ENCODE measurements at places on chromosomes 12 and 14.

- no peak for DNase-seq
These were observed 39.9 kb downstream of the ATL1 start for GRCh38 chr14:50599700-50600444.

GRCh38 chr12:68434391-68435298, 102.5 kb upstream of the MDM1 start:
- no peak for DNase-seq

GRCh38 chr12:116442946-116443345, 116.2 kb upstream of the MAP1LC3B2 start:
- DNase-seq = no peak

- no peak for DNase-seq
These were observed 8.5 kb downstream of the KLHL33 start for GRCh38 chr14:20427231-20428009.

DNA sequence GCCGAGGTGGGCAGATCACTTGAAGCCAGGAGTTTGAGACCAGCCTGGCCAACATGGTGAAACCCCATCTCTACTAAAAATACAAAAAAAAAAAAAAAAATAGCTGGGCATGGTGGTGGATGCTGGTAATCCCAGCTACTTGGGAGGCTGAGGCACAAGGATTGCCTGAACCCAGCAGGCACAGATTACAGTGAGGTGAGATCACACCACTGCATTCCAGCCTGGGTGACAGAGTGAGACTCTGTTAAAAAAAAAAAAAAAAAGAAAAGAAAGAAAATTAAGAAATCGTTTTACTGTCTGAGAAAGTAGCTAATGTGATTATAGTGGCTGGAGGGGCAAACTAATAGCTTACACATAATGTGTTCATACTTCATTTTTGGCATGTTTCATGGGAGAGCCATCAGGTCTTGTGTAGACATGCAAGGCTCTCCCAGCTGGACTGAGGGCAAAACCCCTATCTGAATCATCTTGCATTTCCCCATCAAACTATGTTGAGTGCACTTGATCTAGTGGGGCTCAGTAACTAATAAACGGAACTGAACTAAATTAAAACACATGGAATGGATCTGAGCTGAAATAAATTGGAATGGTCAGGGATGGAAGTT, 16.2 kb downstream of the KIF21A start:
- no peak for DNase-seq

DNA sequence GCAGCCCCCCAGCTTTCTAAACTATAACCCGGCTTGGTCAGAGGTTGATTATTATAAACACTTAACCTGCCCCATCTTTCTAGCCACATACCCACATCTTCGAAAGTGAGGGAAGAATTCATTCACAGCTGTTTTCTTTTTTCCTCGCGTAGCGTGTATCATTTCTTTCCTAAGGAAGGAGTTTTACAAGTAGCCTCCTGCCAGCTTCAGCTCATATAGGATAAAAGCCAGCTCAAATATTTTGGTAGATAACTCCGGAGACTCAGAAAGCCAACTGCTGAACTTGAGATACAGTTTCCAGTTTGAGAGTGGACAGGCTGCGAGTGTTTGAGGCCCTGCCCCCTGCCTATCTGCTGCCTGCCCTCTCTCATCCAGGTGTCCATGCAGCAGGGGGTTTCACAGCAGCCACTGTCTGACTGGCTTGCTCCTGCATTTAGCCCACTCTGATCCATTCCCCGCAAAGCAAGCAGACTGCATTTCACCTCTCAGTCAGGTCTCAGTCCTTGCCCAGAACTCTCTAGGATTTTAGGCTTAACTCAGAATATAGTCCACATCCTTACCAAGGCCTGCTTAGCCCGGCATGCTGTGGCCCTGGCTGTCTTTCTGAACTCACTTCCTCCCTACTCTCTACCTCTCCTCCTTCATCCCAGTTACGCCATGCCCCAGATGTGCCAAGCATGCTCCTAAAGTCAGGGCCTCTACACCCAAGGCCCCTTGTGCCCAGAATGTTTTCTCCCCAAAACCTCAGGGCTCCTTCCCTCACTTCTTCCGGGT, 46.9 kb downstream of the EVL start:
- no peak for DNase-seq

DNA sequence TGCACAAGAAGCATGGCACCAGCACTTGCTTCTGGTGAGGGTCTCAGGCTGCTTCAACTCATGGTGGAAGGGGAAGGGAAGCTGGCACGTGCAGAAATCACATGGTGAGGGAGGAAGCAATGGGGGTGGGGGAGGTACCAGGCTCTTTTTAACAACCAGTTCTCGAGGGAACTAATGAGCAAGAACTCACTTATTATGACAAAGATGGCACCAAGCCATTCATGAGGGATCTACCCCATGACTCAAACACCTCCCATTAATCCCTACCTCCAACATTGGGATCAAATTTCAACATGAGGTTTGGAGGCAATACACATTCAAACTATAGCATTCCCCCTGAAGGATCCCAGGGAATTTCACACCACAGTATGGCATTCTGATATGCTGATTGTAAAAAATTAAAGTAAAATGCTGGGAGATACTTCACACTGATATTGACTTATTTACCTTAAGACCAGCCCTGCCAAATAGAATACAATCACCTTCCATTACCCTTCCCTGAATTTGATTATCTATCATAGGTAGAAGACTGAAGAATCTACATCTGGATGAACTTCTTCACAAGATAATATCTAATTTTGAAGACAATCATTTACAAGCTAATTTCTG, 201.7 kb upstream of the PLXNC1 start:
- DNase-seq = no peak

DNA sequence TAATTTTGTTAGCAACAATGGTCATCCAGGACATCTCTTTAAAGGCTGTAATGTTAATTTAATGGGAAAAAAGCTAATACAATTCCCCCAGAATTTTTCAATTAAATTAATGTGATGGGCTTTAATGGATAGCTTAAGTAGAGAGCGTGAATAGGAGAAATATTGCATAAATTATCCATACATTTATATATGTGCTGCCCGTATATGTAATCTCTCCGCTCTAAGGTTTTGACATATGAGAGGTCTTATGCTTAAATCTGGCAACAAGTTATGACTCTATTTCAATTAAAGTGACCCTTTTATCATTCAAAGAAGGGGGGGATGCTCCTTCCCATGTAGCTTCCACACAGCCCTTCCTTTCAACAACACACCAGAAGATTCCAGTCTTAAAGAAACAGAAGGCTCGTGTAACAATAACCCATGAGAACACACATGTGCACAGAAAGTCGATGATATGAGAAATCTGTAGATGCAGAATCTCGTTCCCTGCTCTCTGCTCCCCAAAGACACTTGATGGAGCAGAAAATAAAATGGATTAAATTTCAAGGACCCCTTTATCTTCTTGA, 24.0 kb downstream of the MAP1LC3B2 start:
- DNase-seq = no peak

DNA sequence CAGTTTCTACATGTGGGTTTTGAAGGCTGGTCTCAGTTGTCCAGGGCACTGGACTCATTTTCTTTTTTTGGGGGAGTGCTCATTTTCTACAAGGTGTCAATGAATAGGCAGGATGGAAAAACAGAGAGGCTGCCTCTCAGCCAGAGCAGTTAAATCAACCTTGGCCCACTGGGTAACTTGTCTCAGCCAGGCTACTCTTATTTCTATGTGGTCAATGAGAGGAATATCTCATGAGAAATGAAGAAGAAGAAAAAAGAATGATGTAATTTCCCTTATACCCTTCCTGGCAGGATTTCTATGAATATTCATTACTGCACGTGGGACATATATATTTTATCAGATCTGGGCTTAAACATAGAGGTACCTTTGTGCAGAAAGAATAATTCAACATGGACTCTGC, 155.2 kb upstream of the E2F7 start:
- DNase-seq = no peak

DNA sequence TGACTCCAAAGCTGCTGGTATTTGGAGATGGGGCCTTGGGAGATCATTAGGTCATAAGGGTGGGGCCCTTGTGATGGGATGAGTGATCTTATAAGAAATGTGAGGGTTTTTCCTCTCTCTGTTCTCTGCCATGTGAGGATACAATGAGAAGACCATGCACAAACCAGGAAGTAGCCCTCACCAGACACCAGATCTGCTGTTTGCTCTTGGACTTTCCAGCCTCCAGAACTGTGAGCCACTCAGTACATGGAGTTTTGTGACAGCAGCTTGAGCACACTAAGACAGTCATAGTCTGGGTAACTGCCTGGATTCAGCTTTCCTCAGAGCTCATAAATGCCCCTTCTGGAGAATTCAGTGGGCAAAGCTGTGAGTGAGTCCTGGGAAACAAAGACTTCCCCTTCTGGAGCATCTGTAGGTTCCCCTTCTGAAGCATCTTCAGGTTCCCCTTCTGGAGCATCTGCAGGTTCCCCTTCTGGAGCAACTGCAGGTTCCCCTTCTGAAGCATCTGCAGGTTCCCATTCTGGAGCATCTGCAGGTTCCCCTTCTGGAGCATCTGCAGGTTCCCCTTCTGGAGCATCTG, 11.0 kb upstream of the PPP4R3A start:
- no peak for DNase-seq

DNA sequence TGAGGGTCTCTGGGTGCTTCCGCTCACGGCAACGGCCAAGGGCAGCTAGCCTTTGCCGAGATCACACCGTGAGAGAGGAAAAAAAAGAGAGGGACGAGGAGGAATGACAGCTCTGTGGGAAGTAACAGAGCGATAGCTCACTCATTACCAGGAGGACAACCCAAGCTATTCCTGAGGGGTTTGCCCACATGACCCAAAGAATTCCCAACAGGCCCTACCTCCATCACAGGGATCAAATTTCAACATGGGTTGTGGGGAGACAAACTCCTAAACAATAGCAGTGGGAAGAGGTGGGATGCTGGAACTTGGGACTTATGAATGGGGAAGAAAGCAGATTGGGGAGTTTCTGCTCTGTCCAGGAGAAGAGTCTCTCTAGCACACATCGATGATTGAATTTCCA, 180.6 kb downstream of the LRRK2 start:
- DNase-seq = no peak

DNA sequence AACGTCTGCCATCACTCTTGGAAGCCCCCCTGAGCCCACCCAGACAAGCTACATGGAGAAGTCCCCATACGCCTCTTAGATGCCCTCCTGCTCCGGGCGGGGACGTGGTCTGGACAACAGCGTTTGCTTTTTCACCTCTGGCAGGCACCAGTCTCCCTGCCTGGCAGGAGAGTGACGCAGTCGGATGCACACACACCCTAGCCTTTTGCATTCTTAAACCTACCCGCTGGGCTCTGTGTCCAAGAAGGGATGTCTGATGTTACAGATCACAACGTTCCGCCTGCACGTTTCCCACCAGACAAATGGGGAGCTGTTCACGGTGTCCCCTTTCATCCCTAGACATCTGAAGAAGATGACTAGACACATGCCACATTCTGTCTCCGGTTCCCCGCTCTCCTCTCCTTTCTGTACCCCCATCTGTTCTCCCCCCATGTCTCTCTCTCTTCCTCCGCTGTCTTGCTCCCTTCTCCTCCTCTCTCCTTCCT, 100.2 kb downstream of the RIMBP2 start:
- no peak for DNase-seq

DNA sequence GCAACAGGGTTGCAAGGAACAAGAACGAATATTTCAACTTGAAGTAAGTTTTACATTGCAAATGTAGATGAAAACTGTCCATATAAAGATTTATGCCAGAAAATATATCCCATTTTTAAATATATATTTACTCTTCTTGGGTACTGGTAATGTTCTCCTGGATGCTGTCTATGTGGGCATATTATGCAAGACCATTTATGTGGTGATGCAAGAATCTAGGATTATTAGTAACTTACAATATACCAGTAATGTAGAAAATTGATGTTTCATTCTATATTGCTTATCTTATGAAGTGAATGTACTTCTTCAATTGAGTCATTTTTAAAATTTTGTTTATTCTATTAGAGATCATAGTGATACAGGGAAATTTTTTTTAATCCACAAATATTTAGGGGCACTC, 25.1 kb downstream of the FGFR1OP2 start:
- no peak for DNase-seq

DNA sequence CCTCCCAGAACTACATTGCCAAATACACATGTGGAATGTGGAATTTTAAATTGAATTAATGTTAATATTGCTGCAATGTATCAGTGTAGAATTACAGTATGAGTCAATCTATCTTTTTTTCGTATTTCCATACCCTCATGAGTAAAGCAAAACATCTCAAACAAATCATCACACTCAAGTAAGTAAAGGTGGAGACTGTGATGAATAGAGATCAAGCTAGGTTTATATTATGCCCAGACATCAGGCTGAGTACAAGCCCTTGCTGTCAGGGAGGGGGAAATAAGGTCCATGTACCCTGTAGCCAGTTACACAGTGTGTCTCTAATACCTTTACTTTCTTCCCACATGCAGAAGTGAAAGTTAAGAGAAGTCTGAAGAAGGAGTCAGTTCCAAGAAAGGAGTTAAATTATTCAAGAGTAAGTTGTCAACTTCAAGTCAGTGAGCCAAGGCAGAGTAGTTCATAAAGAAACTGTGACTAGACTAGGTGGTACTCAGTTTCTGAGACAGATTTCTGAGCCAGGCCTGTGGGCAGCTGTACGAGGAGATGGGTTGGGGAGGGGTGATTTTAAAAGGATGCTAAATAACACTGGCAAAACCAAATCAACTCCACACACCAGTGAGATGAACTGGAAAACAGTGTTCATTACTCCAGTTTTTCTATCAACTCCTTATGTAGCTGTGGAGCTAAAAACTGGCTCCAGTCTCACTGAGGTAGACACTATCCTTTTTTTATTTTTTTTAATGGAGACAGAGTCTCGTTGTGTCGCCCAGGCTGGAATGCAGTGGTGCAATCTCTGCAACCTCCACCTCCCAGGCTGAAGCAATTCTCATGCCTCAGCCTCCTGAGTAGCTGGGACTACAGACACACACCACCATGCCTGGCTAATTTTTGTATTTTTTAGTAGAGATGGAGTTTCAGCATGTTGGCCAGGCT, 23.8 kb upstream of the STK38L start:
- peak; percentile 55 for DNase-seq

GRCh38 chr12:119843100-119843499, 34.0 kb downstream of the CIT start:
- DNase-seq = no peak

GRCh38 chr14:70641548-70642302, at the start of gene TTC9:
TSS of gene TTC9 (plus strand) at chr14:70641916. CDS start at chr14:70642130, 214 bp downstream.
- peak; percentile 47 for DNase-seq

- DNase-seq = no peak
These were observed 238.5 kb downstream of the GPHN start for GRCh38 chr14:66746316-66747006.

DNA sequence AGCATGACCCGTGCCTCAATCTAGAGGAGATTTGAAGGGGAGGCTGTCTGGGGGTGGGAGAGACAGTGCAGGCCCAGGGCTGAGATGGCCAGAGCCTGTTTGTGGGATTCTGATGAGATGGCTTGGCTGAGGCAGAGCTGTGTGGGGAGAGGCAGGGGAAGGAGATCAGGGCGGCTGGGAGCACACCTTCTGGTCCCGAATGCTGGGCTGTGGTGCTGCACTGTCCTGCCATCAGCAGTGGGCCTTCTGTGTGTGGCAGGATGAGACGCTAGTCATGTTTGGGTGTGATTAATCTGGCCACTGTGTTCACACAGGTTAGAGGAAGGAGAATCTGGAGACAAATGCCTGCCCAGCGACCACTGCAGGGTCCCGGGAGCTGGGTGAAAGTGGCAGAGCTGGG, 300.9 kb downstream of the CACNA1C start:
- no peak for DNase-seq

GRCh38 chr12:11877102-11877826, 193.5 kb upstream of the BCL2L14 start:
- no peak for DNase-seq

Data from activated CD4-positive, alpha-beta memory T cell treated with anti-CD3 and anti-CD28 coated beads for 36 hours (primary cell).